ENCODE measurements at places on chromosomes 1 and 21.

GRCh38 chr21:46561445-46562090 is 43.3 kb downstream of the S100B start:
- DNase-seq = no peak

DNA sequence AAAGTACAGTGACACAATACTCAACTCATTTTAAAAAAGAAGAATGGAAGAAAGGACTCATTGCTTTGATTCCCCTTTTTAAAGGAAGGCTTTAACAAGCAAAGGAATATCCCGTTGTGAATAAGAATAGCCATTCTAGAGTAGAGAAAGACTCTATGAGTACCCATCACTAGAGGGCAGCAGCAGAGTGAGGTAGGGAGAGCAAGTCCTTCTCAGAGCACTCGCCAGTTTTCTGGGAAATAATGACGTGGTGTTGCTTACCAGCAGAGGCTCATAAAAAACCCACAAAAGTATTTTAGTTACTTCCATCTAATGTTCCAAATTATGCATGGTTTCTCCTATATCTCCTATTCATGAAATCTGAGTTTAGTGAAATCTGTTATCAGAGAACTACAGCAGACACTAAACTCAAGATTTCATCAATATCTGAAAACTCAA is 74.6 kb downstream of the USP24 start:
- peak; percentile 15 for DNase-seq

DNA sequence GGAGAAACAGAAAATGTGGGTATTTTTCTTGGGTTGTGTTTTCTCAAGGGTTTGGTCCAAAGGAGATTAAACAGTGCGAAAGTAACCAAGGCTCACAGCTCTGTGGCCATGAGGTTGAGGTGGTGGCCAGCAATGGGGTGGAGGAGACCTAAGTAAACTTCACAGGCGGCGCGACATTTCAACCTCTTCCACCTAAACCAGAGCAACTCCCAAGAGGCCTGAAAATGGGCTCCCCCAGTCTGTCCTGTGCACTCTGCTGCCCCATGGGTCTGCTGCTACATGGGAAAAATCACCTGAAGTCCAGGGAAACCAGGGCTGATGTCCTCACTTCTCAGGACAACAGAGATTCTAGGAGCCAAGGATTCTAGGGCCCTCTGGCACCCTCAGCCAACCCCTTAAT is 12.4 kb downstream of the CELF3 start:
- DNase-seq = no peak

GRCh38 chr1:228794810-228795209 is 59.5 kb downstream of the RHOU start:
- no peak for DNase-seq

DNA sequence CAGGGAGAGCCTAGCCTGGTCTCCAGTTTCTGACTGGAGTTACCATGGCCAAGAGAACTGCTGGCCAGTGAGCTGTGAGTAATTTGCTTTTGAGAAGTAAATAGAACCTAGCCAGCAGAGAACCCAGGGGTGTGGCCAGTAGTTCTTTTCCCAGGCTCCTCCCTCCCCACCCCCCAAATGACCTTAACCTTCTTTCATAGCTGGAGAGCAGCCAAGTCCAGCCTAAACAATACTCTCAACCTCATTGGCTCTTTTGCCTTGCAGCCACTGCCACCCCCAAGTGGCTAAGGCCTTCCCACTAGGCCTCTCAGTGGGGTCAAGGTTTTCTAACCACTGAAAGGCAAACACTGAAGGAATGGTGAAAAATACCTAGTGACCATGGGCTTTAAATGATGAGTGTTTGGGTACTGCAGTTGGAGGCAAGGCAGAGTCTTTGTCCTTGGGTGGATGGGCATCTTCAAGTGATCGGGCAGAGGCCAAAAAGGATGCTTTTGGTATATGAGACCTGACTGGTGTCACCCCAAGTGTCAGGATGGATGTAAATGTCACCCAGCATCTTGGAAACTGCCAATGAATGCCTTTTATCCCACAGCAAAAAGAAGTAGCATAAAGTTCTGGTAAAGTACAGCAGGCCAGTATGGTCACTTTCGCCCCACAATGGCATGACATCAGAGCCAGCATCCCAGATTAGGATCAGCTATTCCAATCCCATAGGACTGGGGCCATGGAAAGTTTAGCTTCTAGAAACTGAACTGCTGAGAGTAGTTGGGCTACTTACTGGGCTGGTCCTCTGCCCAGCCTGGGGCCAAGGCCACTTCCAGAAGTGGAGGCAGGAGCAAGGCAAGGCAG is 3.5 kb upstream of the PIGV start:
- no peak for DNase-seq

DNA sequence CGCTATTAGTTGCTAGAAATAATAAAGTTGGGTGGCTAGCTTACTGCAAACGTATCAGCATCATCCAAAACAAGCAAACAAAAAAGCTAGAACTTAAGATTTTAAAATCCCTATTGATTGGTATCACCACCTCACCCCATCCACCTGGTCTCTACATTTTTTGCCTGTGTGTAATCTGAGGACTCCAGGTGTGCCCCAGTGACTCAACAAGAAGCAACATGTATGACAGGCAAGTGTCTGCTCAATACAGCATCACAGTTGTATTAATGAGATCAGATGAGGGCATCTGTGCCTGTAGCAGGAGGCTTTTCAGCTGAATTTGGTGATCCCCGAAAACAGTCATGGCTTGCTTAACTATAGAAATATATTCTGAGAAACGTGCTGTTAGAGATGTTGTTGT is 14.6 kb upstream of the PAPPA2 start:
- DNase-seq = no peak

Measured in activated naive CD4-positive, alpha-beta T cell (primary cell).